ENCODE measurements at places on chromosomes 1 and 21.

DNA sequence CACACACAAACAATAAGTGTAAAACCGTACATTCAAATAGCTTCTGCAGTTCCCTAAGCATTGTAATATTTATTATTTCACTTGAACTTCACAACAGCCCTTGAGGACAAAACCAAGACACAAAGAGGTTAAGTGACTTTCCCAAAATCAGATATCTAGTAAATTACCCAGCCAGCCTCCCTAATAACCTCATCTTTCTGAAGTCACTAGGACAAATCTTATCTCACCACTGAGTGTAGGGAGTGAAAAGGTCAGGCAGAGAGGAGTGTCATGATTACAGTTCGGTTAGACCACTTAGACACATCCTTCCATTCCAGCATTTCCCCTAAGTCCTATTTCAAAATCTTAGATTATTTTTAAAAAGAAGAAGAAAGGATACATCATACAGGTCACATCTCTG is 377.3 kb upstream of the NFIA start:
- no peak for DNase-seq

GRCh38 chr1:11355559-11356475 is 82.8 kb downstream of the UBIAD1 start:
- no peak for DNase-seq

GRCh38 chr1:192904438-192904895 is 95.6 kb downstream of the RGS2 start:
- no peak for DNase-seq

DNA sequence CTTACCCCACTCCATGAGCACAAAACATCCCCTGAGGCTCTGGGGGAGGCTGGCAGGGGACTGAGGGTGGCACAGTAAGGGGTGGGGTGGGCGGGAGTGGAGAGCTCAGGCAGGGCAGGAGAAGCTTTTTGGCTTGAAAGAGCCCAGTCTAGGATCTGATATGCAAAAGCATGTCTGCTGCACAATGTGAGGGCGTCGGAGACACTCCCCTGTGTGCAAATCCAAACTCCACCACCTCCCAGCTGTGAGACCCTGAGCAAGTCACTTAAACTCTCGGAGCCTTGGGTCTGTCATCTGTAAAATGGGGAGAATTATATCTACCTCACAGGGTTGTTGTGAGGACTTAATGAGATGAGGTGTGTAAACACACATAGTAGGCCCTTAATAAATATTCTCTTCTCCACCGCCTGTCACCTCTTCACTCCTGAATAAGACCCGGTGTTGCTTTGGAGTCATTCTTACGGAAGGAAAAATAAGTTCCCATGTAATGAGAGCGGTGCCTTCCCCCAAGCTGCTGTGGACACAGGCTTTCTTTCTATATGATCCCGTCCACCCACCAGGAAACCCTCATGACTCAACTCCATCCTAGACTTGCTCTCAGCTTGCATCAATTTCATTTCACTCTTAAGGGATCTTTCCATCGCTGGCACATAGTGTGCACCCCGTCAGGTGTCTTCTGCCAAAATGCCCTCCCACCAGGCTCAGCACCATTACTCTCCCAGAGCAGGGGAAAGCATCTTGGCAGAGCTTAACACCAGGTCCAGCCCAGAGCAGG is 12.5 kb downstream of the KCNN3 start:
- no peak for DNase-seq

- no peak for DNase-seq
Measured at GRCh38 chr1:40756523-40756922, 27.1 kb upstream of the KCNQ4 start.

- DNase-seq = no peak
Measured at GRCh38 chr1:145855426-145855948, 3.4 kb downstream of the PIAS3 start.

DNA sequence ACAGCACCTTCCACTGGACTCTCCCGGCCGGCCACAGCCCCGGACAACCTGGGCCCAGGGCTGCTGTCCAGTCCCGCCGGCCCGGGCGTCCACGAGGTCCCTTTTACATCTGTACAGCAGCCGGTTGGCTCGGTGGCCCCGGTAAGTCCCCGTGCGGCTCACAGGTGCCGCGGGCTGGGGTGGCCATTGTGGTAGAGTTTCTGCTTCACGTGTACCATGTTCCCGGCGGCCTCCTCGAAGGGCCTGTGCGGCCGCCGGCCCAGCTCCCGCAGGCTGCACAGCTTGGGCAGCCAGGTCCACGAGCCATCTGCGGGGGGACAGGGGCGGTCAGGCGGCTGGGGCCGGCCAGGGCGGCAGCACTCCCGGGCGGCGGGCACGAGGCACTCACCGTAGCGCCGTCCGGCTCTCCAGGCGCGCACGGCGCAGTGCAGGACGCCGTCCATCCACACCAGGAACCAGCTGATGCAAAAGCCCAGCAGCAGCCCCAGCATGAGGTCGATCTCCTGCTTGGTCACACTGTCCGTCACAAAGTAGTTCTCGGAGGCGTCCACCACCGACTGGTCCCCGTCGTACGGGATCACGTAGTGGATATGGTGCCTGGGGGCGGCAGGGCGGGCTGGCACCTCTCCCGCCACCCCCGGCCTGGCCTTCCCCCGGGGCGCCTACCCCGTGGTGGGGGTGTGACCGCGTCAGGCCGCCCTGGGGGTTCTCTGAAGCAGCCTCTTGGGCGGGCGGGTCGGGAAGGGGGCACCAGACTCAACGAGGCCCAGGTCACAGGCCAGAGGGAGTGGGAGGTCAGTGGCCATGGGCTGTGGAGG is 5.0 kb downstream of the TMEM240 start:
- no peak for DNase-seq

DNA sequence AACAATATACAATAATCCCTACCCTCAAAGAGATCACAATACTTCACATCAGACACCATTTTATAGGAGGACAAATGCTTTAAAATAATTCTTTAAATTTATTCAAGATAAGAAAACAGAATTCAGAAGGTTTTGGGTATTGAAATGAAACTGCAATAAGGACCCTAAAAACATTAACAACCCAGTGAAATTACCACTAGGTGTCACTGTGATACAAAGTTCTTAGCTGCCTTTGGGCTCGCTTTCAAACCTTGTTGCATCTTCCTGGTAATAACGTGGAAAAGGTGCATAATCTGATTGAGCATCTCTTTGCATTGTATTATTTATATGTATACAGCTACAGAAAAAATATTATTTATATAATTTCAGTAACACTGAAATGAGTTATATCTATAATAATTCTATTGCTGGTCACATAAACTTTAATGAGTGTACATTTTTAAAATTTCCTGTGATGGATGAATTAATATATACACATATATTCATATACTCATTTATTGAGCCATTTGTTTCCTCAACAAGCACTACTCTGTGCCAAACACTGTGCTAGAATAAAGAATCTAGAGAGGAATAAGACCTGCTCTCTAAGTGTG is 185.2 kb downstream of the FAF1 start:
- DNase-seq = peak; percentile 75

- DNase-seq = no peak
Measured at GRCh38 chr1:229167318-229167717, 103.6 kb upstream of the RAB4A start.

GRCh38 chr1:171716616-171717015 is 25.2 kb downstream of the VAMP4 start:
- peak; percentile 29 for DNase-seq

DNA sequence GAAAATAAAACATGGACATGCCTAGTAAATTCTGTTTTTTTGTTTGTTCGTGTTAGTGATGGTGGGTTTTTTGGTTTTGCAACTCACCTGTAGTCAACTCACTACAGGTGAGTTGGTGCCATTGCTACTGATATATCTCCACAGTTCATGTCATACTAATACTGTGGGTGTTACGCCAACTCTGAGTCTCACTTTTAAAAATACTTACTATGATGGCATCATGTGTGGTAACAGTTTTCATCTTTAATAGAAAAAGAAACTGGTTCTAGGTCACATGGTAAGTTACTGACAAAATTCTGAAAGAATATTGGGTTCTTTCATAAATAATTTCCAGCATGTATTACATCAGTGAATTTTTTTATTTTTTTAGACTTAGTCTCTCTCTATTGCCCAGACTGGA is 38.0 kb downstream of the TSNAX start:
- no peak for DNase-seq

GRCh38 chr21:15121655-15122120 is 56.9 kb upstream of the NRIP1 start:
- DNase-seq = peak; percentile 20

GRCh38 chr21:37753122-37753599 is 163.1 kb downstream of the KCNJ6 start:
- no peak for DNase-seq

GRCh38 chr1:93129507-93130099 is 50.5 kb downstream of the MTF2 start:
- DNase-seq = no peak

DNA sequence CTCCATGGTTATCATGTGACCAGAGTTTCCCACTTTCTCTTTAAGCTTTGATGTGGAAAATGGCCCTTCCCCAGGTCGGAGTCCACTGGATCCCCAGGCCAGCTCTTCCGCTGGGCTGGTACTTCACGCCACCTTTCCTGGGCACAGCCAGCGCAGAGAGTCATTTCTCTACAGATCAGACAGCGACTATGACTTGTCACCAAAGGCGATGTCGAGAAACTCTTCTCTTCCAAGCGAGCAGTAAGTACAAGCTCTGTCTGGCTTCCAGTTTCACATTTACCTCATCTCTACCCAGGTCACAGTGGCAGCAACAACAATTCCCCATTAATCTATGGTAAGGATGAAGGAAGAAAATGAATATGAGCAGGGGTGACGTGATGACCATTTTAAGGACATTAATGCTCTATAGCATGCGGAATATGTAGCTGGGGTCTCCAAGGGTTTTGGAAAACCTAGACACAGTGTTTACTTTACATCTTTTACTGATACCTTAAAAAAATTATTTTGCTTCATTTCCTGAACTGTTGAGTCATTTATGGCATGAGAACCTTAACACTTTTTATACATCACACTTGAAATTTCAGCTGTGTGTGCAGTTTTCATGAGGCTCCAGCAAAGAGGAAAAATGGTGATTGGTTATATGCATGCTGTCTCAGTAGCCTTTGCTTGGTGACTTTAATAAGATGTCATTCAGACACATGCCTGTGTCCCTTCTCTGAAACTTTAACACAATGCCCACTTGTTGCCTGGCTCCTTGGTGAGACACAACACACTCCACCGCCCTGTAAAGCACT is 286.3 kb upstream of the SGIP1 start:
- no peak for DNase-seq

- DNase-seq = no peak
Measured at GRCh38 chr1:4563586-4563985, 90.8 kb upstream of the AJAP1 start.

DNA sequence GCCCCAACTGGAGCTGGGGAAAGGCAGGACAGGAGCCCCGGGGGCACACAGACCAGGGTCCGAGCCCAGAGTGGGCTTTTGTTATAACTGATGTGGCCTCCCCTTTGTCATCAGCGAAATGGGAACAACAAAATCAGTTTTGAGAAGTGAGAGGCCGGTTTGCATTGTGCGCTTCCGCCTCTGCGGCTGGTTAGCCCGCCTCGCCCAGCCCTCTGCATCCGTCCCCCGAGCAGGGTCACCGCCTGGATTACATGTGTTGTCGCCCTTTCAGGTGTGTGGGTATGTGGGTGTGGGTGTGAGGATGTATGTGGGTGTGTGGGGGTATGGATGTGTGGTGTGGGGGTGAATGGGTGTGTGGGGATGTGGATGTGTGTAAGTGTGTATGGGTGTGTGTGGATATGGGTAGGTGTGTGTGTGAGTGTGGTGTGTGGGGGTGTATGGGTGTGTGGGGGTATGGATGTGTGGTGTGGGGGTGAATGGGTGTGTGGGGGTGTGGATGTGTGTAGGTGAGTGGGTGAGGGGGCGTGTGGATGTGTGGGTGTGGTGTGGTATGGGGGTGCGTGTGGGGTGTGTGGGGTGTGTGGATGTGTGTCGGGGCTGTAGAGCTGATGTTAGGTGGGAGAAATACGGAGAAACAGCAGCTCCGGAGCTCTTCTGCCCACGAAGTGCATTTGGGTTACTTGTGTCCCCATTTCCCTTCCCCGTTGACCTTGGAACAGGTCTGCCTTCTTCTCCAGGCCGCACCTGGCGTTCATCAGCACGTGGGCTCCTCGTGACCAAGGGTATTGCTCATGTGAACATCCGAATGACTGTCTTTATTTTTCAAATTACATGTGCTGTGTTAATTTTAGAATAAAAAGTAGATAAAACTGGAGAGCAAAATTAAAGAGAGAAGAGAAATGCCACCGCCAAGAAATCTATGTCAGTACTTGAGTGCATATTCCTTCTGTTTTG is 67.6 kb downstream of the FHAD1 start:
- no peak for DNase-seq

DNA sequence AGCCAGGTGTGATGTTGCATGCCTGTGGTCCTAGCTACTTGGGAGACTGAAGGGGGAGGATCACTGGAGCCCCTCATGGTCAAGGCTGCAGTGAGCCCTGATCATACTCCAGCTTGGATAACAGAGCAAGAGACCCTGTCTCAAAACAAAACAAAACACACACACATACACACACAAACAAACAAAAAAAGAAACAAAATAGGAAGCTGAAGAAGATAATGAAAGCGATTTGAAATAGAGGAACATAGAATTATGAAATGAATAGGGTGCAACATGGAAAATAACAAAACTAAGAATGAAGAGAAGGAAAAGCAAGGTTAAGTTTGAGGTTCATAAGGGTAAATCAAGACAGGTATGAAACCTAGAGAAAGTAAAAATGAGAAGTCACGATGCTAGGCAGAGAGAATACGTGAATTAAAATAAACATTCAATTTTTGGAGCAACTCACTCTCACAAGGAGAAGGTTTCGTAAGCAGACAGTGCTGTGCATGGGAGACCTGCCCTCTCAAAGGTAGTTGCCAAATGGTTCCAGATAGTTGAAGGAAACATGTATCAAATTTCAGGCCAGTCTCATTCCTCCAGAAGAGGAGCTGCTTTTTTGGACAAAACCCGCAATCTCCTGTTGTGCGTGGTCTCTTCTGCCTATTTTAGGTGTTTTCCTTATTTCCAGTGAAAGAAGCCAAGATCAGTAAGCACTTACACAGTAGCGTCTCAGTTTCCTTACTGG is 3.3 kb downstream of the CD46 start:
- peak; percentile 14 for DNase-seq

GRCh38 chr1:163162381-163162914 is 40.3 kb downstream of the RGS5 start:
- no peak for DNase-seq

- no peak for DNase-seq
Measured at GRCh38 chr1:76892675-76893074, 25.4 kb downstream of the ST6GALNAC5 start.

DNA sequence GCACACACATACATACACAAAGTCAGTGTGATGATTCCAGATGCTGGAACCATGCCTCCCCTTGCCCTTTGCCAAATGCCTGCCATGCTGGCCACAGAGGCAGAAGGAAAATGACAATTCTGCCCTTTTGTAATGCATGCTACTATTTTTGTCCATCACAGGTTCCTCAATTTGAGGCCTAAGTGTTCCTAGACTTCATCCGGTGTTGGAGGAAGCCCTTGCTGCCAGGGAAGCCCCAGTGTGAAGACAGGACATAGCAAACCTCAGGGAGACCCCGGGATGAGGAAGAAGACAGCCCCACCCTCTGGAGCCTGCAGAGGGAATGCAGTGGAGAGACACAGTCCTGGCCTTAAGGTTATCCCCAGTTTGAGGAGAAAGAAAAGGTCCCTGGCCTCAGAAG is 14.4 kb downstream of the PRR9 start:
- DNase-seq = no peak

- no peak for DNase-seq
Measured at GRCh38 chr1:38168365-38168764, 121.8 kb upstream of the POU3F1 start.

Measured in small intestine (tissue), 16 donors.